Activated CD4-positive, alpha-beta T cell treated with anti-CD3 and anti-CD28 coated beads, Interleukin-2, Interleukin-4, amounts not matched to agents 100 ng/mL and 50 ng/mL, durations not matched to agents 16 hours and 8 hours (primary cell): ENCODE measurements at places on chromosomes 11 and 22.

DNA sequence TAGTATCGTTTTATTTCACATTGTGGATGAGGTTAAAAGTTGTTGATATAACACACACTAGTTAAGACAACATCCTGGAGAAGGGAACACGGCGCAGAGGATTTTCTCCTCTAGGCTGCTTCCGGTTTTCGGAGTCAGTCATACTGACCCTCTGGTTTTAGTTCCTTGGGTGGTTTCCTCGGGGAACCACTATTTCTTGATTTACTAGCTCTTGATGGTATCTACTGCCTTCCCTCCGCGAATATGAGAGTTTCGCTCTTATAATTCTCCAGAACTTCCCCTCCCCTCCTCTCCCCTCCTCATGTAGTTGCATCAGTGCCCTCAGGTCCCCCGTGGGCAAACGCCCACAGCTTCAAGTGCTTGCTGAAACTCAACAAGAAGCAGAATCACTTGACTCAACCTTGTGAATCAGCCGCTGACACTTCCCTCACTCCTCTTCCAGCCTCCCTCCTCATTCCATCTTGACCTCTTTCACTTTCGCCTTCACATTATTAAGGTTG is 15.9 kb upstream of the APOBEC3A start:
- peak; percentile 83 for DNase-seq

GRCh38 chr11:118436639-118437207 is 431 bp downstream of the KMT2A start:
- peak; percentile 22 for DNase-seq

DNA sequence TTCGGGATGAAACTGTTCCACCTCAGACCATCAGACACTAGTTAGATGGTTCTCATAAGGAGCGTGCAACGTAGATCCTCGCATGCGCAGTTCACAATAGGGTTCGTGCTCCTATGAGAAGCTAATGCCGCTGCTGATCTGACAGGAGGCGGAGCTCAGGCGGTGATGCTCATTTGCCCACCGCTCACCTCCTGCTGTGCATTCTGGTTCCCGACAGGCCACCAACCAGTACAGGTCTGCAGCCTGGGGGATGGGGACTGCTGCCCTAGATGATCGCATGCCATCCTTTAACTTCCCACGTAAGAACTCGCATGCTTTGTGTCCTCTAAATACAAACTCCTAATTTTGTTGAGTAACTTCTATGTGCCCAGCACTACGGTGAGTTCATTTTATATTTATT is 62.6 kb downstream of the EFCAB6 start:
- no peak for DNase-seq

DNA sequence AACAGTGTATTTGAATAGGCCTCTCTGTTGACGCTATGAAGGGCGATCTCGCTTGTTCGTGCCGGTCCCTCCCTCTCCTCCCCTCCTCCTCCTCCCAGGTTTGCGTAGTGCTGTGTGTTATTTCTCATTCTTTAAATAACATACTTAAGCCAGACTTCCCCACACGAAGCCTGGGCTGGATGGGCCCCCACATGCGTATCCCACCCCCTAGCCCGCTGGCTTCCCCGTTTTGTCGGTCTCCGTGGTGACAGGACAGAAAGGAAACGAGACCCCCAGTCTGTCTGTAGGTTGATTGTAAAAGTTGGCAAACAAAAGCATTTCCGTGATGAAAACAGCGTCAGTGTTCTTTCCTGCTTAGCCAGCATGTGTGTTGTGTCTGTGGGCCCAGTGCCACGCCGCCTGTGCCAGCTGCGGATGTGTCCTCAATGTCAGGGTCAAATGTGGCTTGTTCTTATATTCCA is 27.3 kb downstream of the FAM118A start:
- DNase-seq, result no peak

DNA sequence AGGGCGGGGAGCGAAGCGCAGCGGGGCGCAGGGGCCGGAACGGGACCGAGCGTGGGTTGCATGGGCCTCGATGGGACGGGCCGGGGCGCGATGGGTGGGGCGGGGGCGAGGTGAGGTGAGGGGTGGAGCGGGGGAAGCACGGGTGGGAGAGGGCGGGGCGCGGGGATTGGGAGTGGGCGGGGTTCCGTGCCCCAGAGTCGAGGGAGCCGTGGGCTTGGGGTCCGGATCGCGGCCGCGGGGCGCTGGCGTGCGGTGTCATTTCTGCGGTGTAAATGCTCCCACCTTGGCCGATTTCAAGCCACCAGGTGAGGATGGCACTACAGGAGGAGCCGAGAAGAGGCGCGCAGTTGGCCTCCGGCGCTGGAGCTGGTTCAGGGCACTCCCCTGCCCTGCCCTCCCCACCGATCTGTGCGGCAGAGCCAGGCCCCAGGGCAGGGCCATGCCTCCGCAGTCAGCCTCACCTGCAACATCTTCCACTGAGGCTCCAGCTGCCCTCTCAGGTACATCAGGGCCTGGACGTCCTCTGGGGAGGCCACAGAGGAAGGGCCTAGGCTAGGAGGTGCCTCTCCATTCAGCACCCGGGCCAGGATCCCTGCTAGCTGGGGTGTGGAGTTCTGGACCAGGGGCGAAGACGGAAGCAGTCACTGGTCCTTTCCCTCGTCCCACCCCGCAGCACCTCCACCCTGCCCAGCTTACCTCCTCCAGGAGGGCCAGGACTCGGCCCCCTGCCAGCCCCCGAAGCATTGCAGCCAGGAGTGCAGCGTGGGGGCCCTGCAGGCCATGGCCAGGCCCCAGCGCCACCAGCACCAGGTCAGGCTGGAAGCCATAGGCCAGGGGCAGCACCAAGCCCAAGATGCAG is 620 bp upstream of the TUBGCP6 start:
- no peak for DNase-seq

GRCh38 chr11:71934213-71934612 is 5.4 kb downstream of the RNF121 start:
- DNase-seq, result no peak

GRCh38 chr11:83816572-83817187 is 530.5 kb upstream of the CCDC90B start:
- DNase-seq, result peak; percentile 11

DNA sequence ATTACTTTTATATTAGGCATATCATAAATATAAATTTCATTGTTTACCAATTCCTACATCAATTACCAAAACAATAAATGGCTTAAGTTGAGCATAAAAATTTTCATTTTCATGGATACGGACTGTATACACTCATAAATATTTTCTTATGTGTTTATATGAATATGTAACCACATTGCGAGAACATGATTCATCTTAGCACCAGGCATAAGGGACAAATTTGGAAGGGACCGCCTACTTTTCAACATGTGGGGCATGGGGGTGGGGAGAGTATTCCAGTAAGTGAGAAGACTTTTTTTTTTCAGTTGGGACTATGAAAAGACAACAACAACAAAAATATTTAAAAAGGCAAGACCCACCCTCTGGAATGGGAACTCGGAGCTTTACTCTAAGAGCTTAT is 296.1 kb downstream of the RAB38 start:
- no peak for DNase-seq

GRCh38 chr11:11467312-11467711 is 114.3 kb upstream of the CSNK2A3 start:
- DNase-seq, result no peak

GRCh38 chr11:46383974-46384701 is 2.7 kb downstream of the MDK start:
- DNase-seq, result no peak

DNA sequence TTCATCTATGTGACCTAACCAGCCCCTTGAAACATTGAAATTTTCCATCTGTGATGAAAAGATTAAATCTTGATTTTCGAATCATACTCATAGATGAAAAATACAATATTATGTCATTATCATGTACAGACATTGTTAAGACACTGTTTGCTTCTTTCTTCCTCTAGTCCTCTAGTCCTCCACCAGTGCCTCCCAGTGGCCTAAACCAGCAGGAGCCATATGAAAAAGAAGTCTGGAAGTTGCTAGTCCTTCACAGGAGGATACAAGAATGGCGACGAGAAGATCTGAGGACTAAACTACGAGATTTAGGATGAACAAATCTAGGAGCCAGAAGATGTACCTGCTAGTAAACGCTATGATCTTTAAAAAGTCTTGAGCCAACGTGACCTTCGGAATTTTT is 134.1 kb downstream of the SLC17A6 start:
- no peak for DNase-seq

GRCh38 chr11:132942611-132943356 is 589.5 kb downstream of the OPCML start:
- no peak for DNase-seq

GRCh38 chr22:22384267-22384666 is 124.3 kb downstream of the ZNF280B start:
- no peak for DNase-seq

GRCh38 chr11:64007629-64008282 is 21.5 kb downstream of the OTUB1 start:
- DNase-seq, result no peak

GRCh38 chr11:66187453-66187852 is 81.0 kb upstream of the RAB1B start:
- no peak for DNase-seq

DNA sequence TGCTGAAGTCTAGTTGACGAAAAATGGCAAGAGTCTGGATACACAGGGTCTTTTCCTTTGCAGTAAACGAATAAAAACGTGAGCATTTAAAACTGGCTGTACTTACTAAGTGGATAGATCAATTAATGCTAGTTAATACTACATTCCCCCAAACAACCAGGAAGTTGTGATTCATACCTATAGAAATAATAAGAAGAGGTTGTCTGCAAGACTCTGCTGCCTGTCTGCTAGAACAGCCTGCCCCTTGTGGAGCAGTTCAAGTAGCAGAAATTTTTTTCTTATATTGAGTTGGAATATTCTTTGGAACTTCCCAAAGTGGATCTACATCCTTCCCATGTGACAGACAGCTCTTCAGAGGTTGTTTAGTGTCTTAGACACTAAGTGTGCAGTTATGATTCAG is 86.8 kb downstream of the TEAD1 start:
- no peak for DNase-seq

DNA sequence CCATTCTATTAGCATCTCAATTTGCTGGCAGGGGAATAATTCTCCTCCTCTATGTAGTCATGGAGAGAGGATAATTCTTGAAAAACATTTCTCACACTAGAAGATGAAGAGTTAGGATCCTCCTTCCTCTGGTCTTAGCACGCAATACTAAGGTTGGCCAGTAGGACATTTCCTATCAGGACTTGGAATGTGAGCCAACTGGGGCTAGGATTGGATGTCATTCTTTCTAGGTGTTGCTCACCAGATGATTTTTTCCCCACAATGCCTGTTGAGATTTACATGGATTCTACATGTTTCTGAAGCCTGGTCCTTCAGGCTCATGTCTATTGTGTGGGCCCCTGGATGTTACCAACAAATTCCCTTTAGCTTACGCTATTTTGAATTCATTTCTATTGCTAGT is 28.0 kb downstream of the SLN start:
- no peak for DNase-seq
